Activated CD8-positive, alpha-beta memory T cell treated with anti-CD3 and anti-CD28 coated beads, Interleukin-2, amount 50 U/mL, for 4 hours (primary cell): ENCODE measurements at places on chromosomes 3 and 15.

- DNase-seq = no peak
Observed at GRCh38 chr15:55031727-55032126, 165.0 kb downstream of the RSL24D1 start.

GRCh38 chr3:113153499-113154107 is 57.8 kb upstream of the BOC start:
- no peak for DNase-seq

DNA sequence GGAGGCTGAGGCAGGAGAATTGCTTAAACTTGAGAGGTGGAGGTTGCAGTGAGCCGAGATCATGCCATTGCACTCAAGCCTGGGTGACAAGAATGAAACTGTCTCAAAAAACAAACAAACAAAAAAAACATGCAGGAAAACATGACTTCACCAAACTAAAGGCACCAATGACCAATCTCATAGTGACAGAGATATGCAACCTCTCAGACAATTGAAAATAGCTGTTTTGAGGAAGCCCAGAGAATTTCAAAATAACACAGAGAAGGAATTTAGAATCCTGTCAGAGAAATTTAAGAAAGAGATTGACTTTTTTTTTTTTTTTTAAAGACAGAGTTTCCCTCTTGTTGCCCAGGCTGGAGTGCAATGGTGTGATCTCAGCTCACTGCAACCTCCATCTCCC is 26.1 kb downstream of the NCBP2 start:
- DNase-seq = no peak

GRCh38 chr15:49814709-49815108 is 193.9 kb downstream of the DTWD1 start:
- no peak for DNase-seq

GRCh38 chr3:118991775-118992174 is 42.9 kb downstream of the IGSF11 start:
- DNase-seq = no peak

- no peak for DNase-seq
Observed at GRCh38 chr15:77753281-77753873, 120.7 kb upstream of the LINGO1 start.
